Activated CD4-positive, alpha-beta T cell treated with anti-CD3 and anti-CD28 coated beads, Interleukin-2, amount 50 U/mL, for 48 hours (primary cell): ENCODE measurements at places on chromosomes 7 and 10.

DNA sequence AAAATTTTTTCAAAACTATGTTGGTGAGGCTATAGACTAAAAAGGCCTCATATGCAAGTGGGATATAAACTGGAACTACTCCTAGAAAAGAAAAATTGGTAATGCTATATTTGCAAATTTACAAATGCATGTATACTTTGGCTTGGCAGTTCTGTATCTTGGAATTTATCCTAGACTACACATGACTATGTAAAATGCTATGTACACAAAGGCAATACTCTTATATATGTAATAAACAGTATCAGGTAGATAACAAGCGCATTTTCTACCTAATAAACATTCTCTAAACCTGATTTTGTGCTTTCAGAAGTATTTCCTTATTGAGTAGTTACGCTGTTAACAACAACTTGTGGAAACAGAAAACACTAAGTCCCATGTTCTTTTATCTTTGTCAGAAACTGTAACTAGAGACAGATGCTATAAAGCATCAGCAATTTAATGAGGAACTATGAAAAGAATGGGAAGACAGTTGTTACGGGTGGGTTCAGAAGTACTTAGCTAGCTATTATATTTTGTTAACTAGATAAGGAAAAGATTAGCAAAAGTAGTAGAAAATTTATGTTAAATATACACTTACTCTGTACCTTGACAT is 107.8 kb downstream of the ARHGAP12 start:
- DNase-seq: no peak

DNA sequence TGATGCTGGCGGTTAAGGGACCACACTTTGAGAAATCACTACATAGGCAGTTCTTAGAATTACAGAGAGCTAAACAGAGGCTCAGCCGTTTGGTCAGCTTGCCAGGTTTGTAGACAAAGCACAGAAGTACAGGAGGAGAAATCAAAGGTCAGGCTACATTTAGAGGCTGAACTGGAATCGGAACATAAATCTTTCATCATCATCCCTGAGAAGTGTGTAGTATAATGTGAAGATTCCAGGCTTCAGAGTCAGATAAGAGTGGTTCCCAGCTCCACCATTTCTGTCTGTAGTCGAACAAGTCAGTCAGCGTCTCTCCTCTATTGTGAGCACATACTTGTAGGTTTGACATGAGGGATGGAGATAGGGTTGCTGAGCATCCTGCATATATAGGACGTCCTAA is 18.9 kb downstream of the CDK1 start:
- DNase-seq: no peak

- DNase-seq: no peak
These were observed 15.9 kb downstream of the VIPR2 start for GRCh38 chr7:159128767-159129166.

DNA sequence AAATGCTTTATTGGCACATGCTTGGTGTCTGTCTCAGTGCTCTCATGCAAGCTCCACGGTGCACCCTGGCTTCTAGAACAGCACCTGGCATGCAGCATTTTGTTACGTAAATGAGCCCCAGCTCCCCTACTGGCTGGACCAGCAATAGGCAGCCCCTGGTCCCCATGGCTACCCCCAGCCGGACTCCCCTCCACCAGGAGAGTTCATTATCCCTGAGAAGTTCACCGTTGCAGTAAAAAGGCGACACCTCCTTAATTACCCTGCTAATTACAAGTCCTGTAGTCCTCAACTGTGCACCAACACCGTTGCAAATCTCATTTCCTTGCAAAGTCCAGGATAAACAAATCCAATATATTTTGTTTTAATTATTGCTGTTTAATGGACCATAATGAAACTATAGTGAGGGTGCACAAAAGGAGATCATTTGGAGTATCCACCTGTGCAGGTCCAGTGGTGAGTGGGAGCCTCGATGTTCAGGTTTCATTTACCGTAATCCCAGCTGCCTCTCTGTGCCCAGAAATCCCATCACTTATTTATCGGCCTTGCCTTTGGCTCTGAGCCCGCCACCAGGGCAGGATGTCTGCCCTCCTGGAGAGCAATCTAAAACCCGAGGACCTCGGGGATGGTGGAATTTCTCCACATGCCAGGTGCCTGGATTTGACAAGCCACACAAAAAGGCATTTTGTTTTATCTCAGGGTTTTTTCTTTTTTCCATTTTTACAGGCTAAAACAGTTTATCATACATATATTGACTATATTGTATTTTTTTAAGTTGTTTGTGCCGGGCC is 12.8 kb upstream of the DRGX start:
- no peak for DNase-seq

GRCh38 chr7:103120362-103120761 is 28.5 kb downstream of the NAPEPLD start:
- no peak for DNase-seq

- no peak for DNase-seq
These were observed 126.9 kb downstream of the TACC2 start for GRCh38 chr10:122115874-122116273.

DNA sequence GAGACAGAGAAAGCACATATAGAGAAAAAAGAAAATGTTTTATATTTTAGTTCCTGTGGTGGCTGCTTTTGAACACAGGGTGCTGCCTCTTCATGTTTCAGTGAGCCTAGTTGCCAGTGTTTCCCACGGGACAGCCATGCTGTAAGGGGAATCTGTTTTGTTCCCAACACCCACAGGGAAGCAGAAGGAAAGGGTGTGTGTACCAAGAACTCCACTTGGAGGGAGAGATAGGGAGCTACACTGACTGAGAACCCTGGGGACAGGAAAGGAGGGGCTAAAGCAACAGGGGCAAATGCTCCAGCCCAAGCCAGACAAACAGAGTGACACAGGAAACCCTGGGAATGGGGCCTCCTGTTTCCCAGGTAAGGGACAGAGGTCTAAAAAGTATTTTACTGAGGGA is 40.2 kb downstream of the FRMPD2 start:
- DNase-seq: no peak

- DNase-seq: no peak
These were observed 223.4 kb downstream of the DOCK4 start for GRCh38 chr7:111982804-111983203.

DNA sequence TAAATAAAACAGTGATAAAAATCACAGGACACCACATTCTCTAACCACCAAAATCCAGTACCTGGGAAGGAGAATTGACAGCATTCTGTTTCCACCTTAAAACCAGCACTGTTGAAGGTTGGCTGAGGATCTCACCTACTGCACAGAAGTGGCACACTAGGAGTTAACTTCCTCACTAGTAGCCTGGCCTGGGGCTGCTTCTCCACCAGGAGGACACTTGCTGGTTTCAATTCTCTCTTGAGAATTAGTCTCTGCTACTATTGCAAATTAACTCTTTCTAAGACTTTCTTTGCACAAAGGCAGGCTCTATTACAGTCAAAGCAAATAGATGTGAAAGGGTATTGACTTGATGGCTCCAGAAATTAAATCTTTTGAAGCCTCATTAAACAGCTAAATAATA is 2.3 kb upstream of the CTTNBP2 start:
- no peak for DNase-seq

DNA sequence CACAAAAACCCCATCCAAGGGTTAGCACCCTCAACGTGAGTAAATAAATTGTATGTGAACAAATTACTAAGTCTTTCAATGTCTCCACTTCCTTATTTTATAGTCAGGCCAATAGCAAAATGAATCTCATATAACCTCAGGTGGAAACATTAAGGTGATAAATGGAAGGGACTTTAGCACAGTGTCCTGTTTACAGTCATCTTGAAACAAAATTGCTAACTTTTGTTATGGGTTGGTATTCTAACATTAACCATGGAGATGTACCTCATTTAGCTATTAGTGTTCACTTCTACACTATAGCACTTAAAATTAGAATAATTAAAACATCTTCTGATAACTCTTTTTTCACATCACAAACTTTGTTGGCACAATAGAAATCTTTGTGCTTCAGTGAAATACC is 255.8 kb upstream of the CNTNAP2 start:
- no peak for DNase-seq

DNA sequence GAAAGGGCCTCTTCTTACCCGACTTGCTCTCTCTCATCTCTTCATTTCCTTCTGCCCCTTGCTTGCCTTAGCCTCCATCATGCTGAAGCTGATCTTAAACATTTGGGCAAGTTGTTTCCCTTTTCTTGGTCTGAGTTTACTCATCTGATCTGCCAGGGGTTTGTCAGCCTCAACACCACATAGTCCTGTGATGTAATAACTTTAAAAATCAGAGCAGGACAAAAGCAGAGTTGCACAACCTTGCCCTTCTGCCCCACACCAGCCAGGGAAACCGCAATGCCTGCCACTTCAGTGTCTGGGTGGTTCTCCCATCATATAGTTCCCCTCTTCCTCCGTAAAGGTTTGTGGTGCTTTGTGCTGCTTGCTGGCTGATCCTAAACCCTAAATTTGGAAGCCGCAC is 9.9 kb upstream of the LIPM start:
- no peak for DNase-seq

GRCh38 chr10:96922978-96923948 is 91.2 kb downstream of the LCOR start:
- no peak for DNase-seq

GRCh38 chr7:70621954-70622600 is 509.9 kb upstream of the GALNT17 start:
- no peak for DNase-seq

DNA sequence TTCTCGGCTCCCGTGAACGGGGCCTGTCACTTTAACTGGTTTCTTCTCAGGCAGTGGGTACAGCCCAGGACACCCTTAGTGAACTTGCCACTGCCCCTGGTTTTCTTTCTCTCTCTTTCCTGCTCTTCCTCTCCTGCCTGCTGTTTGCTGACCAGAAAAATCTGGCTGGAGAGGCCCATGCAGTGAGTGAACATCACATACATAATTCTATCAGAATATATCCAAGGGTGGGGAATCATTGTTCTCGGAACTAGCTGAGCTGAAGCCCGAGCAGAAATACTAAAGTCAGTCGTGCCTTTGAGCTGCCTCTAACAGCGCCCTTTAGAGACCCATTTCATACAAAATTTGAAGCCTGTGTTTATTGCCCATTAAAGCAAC is 501.5 kb upstream of the GALNT17 start:
- no peak for DNase-seq

DNA sequence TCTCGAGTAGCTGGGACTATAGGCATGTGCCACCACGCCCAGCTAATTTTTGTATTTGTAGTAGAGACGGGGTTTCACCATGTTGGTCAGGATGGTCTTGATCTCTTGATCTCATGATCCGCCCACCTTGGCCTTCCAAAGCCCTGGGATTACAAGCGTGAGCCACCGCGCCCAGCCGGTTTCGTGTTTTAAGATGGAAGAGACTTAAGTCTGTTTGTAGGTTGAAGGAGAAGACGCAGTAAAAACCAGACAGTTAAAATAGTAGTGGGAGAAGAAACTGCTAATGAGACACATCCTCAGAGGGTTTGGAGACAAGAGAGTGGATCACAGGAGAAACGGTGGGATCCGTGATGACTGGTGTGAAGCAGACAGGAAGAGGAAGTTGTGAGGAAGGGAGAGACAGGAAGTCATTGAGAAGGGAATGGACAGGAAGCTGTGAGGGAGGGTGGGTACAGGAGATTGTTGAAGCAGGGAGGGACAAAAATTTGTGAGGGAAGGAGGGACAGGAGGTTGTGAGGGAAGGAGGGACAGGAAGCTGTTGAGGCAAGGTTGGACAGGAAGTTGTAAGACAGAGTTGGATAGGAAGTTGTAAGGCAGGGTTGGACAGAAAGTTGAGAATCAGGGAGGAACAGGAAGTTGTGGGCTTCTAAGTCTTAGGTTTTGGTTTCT is 115.5 kb downstream of the WDFY4 start:
- DNase-seq: no peak

DNA sequence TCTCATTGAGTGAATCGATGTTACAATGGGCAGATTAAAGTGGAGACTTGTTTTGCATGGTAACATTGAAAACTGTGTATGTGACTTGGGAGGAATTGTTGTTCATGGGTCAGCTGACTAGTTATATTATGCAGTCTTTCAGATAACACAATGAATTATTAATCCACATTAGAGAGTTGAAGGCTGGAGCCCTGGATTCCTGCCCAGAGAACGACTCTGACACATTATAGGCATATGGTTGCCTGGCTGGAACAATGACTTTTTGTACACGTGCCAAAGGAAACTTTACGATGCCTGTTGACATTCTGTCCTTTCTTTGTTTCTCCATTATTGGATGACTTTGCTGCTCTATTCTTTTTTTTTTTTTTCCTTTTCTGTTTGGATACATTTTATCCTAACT is 52.3 kb upstream of the TMEM229A start:
- DNase-seq: no peak

- no peak for DNase-seq
These were observed 215.7 kb upstream of the CDC14C start for GRCh38 chr7:48708635-48709034.

- no peak for DNase-seq
These were observed 28.8 kb downstream of the PFKP start for GRCh38 chr10:3096149-3096548.

GRCh38 chr7:107068156-107068555 is 23.7 kb downstream of the PRKAR2B start:
- DNase-seq: no peak

DNA sequence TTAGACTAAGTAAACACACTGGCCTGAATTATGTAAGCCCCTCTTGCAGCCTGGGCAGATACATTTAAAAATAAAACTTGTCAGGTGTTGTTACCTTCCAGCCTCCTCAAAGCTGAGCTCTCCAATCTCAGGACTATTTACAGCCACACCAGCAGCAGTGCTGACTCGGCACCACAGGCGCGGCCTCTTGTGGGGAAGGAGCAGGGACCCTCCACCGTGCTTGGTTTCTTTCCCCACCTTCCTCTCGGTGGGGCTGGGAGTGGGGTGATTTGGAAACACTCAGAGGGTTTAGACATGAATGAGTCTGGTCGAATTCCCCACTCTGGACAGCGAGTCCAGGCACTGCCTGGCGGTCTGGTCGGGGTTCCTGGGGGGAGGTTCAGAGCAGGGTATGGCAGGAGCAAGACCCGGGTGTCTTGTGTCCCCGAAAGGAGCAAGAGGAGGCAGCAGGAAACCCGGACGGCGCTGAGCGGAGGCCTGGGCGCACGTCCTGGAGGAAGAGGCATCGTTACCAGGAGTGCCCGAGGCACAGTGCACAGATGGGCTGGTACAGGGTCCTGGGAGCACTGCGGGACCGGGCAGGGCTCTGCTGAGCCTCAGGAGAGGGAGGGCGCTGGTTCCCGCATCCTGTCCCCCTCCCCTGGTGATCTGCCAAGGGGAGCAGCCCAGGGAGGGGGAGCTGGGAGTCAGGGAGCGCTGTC is 29.2 kb upstream of the CFAP46 start:
- DNase-seq: no peak

GRCh38 chr10:112241651-112242341 is 41.4 kb upstream of the TECTB start:
- DNase-seq: no peak
